ENCODE measurements at places on chromosomes 5 and 9.

DNA sequence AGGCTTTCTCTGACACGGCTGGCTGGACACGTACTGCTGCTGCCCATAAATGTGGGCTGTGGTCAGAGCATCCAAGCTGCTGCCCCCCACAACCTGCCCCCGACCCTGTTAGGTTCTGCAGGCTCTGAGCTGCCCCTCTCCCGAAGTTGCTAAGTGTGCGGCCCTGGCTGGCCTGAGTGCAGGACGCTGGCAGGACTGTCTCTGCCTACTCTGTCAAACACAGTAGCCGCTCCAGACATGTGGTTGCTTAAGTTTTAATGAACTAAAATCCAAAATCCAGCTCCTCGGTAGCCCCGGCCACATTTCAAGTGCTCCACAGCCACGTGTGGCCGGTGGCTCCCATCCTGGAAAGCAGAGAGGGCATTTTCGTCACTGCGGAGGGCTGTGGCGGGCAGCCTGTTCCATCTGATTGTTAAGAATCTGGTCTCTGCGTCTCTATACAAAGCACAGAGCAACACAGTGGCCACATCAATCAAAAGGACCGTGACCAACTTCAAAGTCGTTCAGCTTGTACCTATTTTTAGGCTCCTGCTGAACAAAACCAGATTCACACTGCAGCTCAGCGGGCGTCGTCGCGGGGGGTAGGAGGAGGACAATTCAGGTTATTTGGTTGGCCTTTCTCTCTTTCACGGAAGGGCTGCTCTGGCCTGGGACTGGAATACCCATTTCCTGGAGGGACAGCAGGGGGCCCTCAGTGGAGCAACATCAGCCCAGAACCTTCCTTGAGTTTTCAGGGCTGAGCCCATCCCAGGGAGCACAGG, 68.9 kb downstream of the PTCH1 start:
- no peak for DNase-seq

DNA sequence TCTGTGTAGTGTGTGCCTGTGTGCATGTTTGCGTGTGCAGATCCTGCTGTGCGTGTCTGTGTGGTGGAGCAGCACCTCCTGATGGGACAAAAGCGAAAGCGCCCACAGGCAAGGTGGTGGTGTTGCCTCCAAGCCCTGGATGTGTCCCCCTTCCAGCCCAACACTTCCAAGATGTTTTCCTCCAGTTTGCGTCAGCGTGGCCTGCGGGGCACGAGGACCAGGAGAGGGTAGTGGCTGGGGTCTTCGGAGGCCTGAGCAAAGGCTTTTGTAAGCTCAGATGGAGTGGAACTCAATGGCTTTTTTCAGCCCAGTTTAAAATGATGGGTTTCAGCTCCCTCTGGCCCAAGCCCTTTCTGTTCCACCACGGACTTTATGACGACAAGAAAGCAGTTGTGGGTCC, 209.5 kb downstream of the IRX2 start:
- no peak for DNase-seq

DNA sequence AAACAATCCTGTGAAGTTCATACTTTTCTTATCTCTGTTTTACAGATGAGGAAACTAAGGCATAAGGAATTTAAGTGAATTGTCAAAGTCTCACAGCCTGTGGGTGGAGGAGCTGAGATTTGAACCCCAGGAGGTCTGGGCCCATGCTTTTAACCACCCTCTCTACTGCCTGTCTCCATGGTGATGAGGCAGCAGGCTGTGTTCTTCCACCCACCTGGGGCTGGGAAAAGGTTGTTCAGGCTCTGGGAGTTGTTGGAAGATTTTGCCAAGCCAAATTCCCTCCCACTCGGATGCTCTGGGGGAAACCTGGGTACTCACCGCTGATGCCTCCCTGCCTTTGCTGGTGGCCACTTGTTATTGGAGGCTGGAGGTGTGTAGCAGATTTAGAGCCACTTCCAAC, 18.3 kb upstream of the SYNPO start:
- no peak for DNase-seq

GRCh38 chr9:76620581-76620980, 143.7 kb upstream of the PCA3 start:
- DNase-seq: no peak

- DNase-seq: peak; percentile 35
These were observed 284.8 kb upstream of the GRAMD2B start for GRCh38 chr5:126138281-126138931.

GRCh38 chr5:5494489-5495402, 72.3 kb downstream of the ICE1 start:
- peak; percentile 30 for DNase-seq

DNA sequence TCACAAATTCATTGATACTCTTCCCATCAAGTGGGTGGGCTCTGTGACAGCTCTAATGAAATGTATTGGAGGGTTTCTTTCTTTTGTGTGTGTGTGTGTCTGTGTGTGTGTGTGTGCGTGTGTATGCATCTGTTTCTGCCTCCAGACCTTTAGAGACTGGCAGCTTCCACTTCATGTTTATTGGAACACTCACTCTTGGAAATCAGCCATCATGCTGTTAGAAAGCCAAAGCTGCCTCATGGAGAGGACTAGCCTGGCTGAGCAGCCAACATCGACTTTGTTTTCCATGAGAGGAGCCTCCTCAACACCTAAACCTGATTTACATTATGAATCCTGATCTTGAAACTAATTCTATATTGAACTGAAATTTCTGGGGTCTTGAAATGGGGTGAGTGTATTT, 128.5 kb upstream of the FAM174A start:
- no peak for DNase-seq

DNA sequence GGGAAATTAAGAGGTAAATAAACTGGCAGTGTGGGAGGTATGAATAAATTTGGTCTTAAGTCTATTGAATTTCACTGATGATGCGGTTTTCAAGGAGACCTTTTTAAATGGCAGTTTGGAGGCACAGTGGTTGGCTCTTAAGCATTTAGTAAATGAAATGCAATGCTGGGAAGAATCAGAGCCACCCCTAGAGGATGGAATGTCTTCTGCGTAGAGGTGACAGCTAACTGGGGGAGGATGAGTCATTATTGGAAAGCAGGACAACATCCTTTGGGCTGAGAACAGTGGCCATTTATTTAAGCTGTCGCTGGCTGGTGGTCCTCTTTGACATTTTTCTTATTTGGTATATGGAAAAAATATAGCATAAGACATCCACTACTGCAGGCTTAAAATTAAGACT, 163.2 kb downstream of the SH3GL2 start:
- DNase-seq: no peak

DNA sequence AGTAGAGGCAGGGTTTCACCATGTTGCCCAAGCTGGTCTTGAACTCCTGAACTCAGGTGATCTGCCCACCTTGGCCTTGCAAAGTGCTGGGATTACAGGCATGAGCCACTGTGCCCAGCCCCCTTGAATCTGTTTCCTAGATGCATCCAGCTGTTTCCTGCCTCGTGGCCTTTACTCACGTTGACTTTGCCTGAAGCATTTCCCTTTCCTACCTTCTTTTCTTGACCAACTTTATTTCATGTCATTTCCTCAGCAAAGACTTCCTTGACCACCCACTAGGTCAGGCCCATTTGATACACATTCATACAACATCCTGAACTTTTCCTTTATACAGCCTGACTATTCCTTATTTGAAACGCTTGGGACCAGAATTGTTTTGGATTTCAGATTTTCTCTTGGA, 51.0 kb downstream of the DOCK2 start:
- DNase-seq: no peak

DNA sequence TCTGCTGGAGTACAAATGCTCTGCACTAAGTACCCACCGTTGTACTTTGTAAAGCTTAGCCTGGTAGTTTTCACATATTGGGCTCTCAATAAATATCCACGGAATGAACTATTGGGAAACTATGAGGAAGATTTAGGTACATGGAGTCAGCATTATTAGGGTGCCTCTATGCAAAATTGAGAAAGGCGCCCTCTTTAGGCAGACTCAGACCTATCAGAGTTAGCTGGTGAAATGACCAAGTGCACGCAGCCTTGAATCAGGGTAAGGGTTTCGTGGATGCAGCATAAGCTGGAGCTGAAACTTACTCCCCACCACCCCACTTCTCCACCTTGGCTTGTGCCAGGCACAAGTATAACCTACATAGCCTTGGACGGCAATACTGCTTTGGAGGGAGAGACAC, 1178.8 kb upstream of the DMAC1 start:
- DNase-seq: no peak

- no peak for DNase-seq
These were observed 21.2 kb upstream of the ARL14EPL start for GRCh38 chr5:116011046-116011445.

DNA sequence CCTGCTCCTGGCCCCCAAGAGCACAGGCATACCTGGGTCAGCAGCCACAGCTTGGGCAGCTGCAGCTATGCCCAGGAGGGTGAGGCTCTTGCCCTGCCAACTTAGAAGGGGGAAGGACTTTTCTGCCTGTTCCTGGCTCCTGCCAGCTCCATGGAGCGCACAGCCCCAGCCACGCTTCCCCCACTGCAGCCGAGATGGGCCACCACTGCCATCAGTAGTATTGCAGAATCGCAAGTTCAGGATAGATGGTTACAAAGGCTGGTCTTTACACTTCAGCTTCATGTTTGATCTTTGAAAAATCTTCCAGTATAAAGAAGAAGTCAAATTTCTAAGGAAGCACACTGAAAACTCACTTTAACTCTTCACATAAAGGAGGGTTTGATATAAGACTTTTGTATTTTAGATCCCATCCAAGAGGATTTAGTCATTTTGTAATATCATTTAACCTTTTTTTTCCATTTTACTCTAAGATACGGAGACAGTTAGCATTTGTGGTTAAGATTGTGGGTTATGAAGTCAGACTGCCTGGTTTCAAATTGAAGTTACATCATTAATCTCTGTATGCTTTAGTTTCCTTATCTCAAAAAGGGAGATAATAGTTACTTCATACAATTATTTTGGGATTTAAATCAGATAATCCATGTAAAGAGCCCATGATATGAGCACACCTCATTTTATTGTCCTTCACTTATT, 81.8 kb downstream of the NLN start:
- no peak for DNase-seq

- no peak for DNase-seq
These were observed 281.7 kb downstream of the TMEM38B start for GRCh38 chr9:105975886-105976645.

- DNase-seq: no peak
These were observed 135.6 kb upstream of the RORB start for GRCh38 chr9:74361508-74361907.

DNA sequence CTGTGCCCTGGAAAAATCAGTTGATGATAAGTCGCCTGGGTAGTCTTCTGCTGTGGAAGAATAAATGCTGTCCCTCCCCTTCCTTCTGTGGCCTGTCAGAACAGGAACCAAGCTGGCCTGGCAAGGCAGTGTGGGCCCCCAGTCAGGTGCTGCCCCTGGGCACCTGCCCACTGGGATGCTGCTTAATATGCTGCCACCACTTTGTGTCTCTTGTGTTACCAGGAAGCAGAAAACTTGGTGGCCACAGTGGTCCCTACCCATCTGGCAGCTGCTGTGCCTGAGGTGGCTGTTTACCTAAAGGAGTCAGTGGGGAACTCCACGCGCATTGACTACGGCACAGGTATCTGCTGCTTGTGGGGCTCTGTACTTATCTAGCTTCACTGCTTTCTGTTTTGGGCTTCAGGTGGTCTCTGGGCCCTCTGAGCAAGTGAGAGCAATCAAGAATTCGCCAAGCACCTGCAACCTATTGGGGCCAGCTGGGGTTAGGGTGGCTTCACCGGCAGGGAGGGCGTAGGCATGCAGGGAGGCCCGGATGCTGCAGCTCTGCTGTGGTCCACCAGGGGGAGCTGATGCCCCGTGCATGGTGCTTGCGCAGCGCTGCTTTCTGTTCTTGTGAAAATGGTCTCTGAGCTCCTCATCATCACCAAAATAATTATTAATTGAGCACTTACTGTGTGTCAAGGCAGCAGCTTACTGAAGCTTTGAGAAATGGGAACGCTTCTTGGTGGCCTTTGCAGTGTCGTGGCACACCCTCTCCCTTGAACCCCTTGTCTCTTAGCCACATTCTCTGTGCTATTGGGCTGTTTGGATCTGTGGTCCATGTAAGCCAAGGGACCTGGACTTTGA, 20.3 kb downstream of the PTPA start:
- peak; percentile 63 for DNase-seq

Data from right kidney (tissue), 9 donors.